ENCODE measurements at places on chromosomes 2 and 18.

- no peak for DNase-seq
Observed at GRCh38 chr2:39954346-39954745, 175.3 kb upstream of the THUMPD2 start.

DNA sequence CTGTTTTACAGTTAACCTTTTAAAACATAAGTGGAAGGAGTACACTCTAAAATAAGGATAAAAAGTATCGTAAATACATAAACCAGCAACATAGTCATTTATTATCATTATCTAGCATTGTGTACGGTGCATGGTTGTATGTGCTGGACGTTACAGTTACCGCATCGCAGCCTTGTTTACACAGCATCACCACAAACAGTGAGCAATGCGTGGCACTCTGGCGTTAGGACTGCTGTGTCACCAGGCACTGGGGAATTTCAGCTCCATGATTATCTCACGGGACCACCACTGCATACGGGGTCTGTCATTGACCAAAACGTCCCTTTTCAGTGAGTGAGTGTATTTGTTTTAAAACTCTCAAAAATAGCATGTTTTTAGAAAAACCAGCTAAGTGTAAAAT, 103.0 kb upstream of the SNTG2 start:
- DNase-seq = no peak

DNA sequence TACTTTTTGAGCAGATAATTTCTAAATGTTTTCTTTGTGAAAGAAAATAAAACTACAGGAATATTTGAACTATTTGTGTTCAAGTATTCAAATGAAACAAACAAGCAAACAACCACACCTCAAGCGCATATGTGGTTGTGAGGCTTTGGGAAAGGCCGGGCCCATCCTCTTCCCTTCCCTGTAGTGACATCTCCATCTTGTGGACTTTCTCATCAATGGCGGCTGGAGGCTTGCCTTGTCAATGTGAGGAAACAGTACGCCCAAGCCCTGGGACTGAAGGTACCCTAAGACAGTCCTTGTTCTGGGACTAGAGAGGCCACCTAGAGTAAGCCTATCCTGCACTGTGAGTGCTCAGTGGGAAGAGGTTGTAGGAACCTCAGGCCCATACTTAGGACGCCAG, 166.8 kb downstream of the TPGS2 start:
- no peak for DNase-seq

DNA sequence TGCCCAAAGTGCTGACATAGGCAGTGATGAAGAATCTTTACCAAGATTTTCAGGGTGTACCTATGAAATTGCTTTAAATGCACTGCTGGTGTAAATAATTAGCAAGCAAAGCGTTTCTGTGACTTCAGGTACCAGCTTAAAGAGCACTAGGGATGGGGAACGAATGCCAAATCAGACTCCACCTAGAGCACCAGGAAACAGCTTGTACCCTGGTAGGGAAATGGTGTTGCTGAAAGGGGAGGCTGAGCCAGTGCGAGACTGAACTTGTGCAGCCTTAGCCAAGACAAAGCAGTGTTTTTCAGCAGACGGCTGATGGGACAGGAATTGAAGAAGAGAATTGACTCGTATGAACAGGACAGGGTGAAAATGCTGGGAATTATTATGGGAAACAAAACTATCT, 65.6 kb downstream of the TWSG1 start:
- DNase-seq = no peak

DNA sequence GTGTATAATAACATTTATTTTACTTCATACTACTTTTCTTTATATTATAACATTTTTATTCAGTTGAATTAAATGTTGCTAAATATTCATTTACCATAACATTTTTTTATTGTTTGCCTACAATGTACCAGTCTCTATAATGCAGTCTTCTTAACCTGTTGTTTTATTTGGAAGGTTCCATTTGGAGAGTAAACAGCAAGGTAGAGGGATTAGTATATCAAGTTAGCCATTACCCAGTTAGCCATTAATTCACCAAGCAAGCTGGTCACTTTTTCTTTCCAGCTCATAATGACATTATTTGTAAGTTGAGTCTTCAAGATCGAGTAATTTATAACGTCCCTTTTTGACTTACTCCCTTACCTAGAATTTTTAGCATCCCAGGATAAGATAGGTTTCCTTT, 29.7 kb upstream of the NT5C1B start:
- DNase-seq = no peak

DNA sequence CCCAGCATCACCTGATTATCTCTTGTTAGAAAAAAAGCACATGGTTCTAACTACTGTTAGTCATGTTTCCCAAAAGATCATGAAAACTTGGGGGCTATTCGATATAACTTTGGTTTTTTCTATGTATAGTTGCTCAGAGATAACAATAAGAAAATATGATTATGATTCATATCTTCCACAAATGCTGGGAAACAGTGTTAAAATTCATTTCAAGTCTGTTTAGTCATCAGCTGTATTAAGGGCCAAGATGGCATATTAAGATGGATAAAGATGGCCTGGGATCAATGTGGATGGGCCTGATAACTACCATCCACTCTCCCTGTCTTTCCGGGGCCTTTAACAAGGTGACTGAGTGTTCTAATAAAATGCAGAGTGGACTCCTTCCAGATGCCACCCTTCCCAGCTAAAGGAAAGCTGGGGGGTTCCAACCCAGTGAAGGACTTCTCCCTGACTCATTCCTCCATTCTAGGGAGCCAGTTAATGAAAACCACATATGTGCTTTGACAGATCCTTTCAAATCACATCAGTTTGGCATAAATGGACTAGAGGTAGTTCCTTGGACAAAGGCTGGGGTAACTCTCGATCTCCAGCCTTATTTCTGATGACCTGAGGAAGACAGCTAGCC, 221.6 kb downstream of the VAPA start:
- no peak for DNase-seq

GRCh38 chr2:212028798-212029394, 509.7 kb downstream of the ERBB4 start:
- DNase-seq = no peak

GRCh38 chr2:26077291-26077690, 43.4 kb downstream of the RAB10 start:
- DNase-seq = no peak

- no peak for DNase-seq
Observed at GRCh38 chr2:98727369-98728087, 3.4 kb downstream of the MGAT4A start.

DNA sequence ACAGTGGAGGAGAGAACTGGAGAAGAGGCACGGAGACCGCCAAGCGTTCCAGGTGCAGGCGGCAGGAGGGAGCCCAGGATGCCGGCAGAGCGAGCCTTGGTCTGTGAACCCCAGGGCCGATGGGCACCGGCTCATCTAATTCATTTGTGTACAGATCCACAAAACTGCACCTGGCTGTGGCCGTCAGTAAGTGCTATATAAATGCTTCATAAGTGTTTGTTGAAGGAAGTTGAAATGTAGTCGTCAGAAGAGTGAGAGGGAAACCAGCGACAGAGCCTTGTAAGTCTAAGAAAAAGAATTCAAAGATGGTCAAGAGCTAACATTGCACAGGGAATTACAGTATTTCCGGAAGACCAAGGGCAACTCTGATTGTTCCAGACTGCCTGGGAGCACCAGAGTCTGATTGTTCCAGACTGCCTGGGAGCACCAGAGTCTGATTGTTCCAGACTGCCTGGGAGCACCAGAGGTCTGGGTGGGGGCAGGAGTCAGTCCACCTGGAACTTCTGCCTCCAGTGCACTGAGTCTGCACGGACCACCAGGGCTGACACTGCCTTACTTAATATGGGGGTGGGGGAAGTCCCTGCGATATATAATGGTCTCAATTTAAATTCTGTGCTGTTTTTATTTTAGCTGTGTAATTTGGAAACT, 112.3 kb downstream of the BCL2 start:
- DNase-seq = no peak

DNA sequence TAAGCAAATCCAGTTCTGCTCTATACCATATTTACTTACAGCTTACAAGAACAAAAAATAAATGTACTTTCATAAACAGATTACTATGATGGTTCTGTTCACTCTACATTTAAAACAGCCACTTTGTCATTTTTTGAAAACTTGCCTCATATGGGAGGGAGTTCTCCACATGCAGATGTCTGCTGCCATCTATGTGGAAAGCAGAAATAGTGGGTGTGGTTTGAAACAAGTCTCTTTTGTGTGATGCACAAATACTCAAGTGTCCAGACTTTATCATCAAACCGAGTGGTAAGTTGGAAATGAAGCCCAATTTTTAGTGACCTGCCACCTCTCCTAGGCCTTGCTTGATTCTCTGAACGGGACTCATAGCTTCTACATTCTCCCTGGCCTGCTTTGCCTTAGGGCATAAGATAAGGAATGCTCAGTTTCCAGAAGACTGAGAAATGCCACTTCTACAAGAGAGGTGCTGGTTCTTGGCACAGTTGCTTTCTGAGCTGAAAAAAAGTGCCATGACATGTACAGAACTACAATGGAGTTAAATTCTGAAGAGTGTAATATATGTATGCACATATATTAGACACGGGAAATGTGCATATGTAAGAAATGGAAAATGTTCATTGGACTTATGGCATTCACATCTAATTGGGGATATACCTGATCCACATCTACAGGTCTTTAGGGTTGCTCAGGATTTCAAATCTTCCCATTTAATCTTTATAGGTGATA, 221.0 kb downstream of the SLC8A1 start:
- DNase-seq = no peak

- DNase-seq = no peak
Observed at GRCh38 chr2:239555571-239555905, 154.7 kb upstream of the HDAC4 start.

GRCh38 chr2:73700131-73700611, 37.0 kb downstream of the TPRKB start:
- no peak for DNase-seq

- no peak for DNase-seq
Observed at GRCh38 chr2:230939691-230940470, 14.8 kb upstream of the GPR55 start.

DNA sequence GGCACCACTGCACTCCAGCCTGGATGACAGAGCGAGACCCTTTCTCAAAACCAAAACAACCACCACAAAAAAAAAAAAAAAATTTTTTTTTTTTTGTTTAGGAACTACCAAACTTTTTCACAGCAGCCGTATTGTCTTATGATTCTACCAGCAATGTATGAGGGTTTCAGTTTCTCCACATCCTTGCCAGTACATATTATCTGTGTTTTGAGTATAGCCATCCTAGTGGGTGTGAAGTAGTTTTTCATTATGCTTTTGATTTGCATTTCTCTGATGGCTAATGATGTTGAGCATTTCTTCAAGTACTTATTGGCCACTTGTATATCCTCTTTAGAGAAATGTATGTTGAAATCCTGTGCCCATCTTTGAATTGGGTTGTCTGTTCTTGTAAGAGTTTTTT, 51.7 kb downstream of the COX7A2L start:
- DNase-seq = no peak

GRCh38 chr2:122105877-122106206, 350.4 kb downstream of the TSN start:
- DNase-seq = no peak

DNA sequence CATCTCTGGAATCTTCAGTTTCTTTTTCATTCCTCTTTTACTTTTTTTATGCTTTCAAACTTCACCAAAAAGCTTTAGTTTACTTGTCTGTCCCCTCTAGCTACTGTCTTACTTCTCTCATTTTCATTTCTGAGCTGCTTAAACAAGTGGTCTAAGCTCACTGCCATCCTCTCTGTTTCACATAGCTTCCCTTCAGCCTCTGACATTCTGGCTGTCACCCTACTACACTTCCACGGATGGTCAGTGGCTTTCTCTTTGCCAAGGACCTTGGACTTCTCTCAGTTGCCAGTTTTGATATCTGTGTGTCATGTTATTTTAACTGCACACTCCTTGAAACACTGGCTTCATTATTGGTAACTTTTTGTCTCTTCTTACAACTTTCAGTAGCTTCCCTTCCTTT, 176.1 kb downstream of the IKZF2 start:
- no peak for DNase-seq

DNA sequence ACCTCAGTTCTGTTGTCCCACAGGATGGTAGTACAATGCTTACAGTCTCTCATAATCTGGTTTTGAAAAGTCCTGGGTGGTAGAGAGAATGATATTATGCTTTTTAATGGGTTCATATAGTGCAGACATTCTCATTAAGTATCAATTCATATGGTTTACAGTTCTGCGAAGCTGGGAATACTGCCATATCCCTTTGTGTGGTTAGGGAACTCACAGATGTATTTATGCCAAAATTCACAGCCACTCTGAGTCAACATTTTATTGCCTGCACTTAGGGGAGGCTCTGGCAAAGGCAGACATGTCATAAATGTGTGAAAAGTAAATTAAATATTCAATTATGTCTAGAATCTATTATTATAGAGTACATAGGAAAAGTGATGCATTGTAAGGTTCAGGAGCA, 808.2 kb downstream of the SUCLG1 start:
- DNase-seq = no peak

GRCh38 chr2:197359859-197360258, 49.3 kb upstream of the ANKRD44 start:
- no peak for DNase-seq

- no peak for DNase-seq
Observed at GRCh38 chr18:12239431-12239830, 14.7 kb upstream of the CIDEA start.

- no peak for DNase-seq
Observed at GRCh38 chr2:108922141-108922915, 66.7 kb downstream of the EDAR start.

GRCh38 chr2:202157211-202157990, 81.0 kb downstream of the SUMO1 start:
- DNase-seq = no peak

- DNase-seq = no peak
Observed at GRCh38 chr2:179255129-179255528, 9.5 kb downstream of the SESTD1 start.

DNA sequence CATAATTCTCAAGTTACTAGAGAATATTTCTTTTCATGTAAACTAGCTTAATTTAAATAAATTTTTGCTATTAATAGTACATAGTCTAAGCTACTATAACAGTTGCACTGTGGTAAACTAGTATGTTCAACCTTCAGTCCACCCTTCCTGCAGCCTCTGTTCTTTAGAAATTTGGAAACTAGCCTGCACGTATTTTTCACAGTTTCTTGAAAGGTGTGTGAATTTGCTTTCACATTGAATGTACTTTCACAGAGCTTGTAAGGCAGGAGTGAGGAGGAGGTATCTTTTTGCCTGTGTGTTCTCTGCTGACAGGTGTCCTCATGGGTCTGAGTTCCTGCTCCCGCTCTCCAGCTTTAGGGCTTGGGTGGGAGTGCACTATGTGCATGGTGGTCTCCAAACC, 117.5 kb downstream of the ATP9B start:
- DNase-seq = no peak

DNA sequence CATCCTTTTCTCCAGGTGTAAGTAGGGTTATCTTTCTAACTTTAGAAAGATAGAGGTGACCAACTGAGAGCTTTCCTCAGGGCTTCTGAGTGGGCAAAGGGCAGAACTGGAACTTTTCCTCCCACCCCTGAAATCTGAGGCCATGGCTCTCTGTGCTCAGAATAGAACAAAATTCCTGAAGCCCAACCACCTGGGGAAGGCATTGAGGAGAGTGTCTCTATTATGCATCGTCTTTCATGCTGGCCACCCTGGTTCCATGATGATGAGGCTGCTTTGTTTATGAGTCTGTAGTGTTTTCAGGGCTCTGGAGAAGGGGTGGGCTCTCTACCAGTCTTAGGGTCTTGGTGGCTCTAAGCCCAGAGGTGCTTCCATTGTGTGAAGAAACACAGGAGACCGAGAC, 30.7 kb upstream of the IL1R1 start:
- DNase-seq = no peak

GRCh38 chr18:5972298-5972697, 77.0 kb upstream of the TMEM200C start:
- no peak for DNase-seq
